SW480 (cell line): ENCODE measurements at places on chromosomes 4 and X.

GRCh38 chr4:103024996-103025395 is 5.5 kb upstream of the SLC9B1 start:
- no peak for DNase-seq

DNA sequence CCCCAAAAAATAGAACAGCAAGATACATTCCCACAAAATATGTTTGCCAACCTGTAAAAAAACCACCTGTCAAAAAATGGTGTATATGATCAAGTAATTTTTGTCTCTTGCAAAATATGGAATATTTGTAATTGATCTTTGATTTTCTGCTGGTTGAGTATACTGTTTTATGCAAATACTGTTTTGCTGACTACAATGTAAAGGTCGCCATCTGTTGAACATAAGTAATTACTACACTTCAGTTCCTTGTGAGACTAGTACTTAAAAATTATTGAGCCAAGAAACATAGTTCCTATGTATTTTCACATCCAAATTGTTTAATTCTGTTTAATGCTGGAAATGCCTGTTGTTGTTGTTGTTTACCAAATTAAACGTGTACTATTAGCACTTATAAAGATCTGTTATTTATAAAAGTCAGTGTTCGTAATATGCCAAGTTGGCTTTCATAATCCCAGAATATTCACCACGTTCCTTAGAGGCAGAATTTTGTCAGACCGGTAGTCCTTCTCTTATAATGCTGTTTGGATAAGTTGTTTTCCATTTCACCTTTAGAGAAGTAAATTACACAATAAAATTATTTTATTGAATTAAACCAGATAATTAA is 144.2 kb downstream of the PDLIM5 start:
- DNase-seq: peak; percentile 57

- no peak for DNase-seq
These were observed 22.2 kb downstream of the PDGFC start for GRCh38 chr4:156949373-156949814.

DNA sequence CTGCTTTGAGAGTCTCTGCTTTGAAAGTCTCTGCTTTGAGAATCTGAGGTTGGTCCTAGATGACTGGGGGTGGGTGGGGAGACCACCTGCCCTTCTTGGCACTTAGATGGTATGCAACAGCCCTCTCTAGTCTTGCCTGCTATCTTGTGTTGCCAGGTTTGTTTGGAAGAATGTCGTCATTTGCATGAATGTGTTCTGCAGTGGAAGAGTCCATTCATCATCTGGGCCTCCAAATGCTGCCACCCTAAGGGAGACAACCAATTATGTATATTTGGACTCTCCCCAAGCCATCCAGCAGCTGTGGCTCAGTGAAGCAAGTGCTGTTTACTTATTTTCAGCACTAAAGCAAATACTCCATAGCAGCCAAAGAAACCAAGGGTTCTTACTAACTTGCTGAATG is 44.6 kb upstream of the TRPC5OS start:
- no peak for DNase-seq

- DNase-seq: no peak
These were observed 38.2 kb downstream of the MAGED1 start for GRCh38 chrX:51931566-51932150.

DNA sequence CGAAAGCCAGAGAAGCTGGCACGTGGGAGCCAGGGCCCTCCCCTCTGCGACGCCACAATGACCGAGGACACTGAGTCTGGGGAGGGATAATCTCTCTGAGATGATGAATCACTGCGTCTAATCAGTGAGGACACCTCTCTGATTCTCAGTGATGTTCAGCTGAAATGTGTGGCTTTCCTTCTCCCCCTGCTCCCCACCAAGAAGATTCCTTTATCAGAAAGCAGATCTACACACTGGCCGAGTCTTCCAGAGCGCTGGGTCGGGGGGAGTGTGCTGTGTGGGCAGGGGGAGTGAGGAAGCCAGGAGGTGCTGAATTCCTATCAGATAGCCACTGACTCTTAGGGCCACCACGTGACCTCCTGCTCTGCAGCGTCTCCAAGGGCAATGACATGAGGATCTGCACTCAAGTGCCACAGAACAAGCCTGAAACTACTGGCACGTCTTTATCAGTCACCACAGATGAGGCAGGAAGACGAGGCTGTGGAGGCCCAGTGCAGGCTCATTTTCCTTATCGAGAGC is 89.2 kb downstream of the GATB start:
- DNase-seq: no peak

GRCh38 chr4:21011106-21011505 is 310.8 kb downstream of the PACRGL start:
- no peak for DNase-seq

GRCh38 chr4:111718763-111719559 is 426.3 kb upstream of the FAM241A start:
- DNase-seq: no peak

DNA sequence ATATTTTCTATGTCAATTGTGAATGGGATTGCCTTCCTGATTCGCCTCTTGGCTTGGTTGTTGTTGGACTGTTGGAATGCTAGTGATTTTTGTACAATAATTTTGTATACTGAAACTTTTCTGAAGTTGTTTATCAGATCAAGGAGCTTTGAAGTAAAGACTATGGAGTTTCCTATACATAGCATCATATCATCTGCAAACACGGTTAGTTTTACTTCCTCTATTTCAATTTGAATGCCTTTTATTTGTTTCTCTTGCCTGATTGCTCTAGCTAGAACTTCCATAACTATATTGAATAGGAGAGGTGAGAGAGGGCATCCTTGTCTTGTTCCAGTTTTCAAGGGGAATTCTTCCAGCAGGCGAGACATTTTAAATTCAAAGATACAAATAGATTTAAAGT is 226.5 kb downstream of the FBXO8 start:
- DNase-seq: no peak

- no peak for DNase-seq
These were observed 1.6 kb upstream of the CHIC2 start for GRCh38 chr4:54066088-54066415.

DNA sequence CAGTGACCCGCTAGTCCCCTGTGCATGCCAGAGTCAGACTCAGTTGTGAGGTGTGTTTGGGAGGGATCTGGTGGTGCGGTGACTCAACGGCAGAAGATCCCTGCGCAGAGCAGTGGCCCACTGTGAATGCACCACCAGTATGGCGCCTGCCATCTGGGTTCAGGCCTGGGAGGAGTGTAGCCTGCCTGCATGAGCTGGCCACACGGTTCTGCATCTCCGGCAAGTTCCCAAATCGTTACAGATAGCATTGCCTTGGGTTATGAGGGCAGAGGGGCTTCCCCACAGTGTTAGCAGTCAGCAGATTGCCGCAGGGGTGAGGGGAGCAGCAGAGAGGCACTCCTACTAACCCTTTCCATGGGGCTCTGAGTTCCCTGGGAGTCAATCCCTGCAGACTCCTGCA is 629.6 kb downstream of the TLL1 start:
- DNase-seq: no peak

- DNase-seq: no peak
These were observed 351.7 kb upstream of the NOCT start for GRCh38 chr4:138663883-138664282.
